Activated CD8-positive, alpha-beta memory T cell treated with anti-CD3 and anti-CD28 coated beads for 1 hour (primary cell): ENCODE measurements at places on chromosomes 5 and 9.

DNA sequence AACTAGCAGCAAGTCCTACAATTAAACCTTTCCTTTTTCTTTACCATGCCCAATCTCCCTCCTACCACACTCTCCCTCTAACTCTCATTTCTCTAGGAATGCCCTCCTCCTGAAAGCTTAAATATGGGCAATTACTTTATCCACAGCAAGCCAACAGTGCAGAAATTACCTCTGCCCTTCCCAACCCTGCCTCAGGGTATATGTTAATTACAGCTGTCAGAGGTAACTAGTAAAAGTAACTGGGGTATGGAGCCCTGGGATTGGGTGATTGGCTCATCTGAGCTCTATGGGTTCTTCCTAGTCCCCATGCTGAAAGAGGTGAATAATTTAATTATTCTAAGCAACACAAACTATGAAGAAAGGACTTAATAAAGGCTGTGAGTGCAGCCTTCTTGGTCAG, 478.9 kb upstream of the NMUR2 start:
- no peak for DNase-seq

- DNase-seq: no peak
These were observed 10.4 kb downstream of the LRRC8A start for GRCh38 chr9:128892221-128892921.

DNA sequence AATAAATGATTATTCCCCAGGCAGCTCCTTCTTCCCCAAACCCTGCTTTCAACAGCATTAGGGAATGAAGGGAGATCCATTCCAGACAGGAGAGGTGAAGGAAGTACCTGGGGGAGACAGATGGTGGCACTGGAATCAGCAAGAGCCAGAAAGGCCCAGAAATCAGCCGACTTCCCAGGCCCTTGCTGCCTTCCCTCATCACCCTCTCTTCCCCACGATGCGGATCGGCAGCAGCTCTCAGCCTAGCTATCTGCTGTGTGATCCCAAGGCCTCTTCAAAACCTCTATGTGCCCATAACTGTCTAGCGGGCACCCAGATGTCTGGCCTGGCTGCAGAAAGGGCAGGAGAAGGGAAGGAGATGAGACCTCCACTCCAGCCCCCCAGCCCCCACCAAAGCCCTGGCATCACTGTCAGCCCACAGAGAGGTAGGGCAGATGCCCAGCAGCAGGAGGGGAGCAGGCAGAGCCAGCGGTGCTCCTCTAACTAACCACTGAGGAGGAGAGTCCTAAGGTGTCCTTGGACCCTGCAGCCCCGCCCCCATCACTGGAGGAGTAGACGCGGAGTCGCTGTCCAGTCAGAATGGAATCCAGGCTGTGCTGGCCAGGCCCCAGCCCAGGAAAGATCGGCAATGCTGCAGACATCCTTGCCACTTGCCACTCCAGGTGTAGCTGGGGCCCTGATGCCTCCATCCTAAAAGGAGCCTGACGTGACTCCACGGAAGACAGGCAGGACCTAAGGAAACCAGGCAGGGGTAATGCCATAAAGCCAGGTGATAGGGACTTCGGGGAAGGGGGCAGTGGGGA, 12.7 kb downstream of the CNTFR start:
- DNase-seq: no peak

GRCh38 chr9:34519321-34520020, 3.3 kb downstream of the ENHO start:
- no peak for DNase-seq

- no peak for DNase-seq
These were observed 9.2 kb downstream of the CDC26 start for GRCh38 chr9:113266174-113266573.

- DNase-seq: no peak
These were observed 19.8 kb downstream of the LECT2 start for GRCh38 chr5:135934939-135935338.

GRCh38 chr9:111366978-111367377, 37.0 kb upstream of the OR2K2 start:
- DNase-seq: no peak

GRCh38 chr5:154374264-154374663, 71.5 kb upstream of the SAP30L start:
- DNase-seq: no peak

DNA sequence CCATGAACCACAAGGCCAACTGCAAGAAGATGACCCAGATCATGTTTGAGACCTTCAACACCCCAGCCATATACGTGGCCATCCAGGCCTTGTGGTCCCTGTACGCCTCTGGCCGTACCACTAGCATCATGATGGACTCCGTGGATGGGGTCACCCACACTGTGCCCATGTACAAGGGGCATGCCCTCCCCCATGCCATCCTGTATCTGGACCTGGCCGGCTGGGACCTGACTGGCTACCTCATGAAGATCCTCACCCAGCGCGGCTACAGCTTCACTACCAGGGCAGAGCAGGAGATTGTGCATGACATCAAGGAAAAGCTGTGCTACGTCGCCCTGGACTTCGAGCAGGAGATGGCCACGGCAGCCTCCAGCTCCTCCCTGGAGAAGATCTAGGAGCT, 153.7 kb downstream of the CAVIN4 start:
- no peak for DNase-seq

DNA sequence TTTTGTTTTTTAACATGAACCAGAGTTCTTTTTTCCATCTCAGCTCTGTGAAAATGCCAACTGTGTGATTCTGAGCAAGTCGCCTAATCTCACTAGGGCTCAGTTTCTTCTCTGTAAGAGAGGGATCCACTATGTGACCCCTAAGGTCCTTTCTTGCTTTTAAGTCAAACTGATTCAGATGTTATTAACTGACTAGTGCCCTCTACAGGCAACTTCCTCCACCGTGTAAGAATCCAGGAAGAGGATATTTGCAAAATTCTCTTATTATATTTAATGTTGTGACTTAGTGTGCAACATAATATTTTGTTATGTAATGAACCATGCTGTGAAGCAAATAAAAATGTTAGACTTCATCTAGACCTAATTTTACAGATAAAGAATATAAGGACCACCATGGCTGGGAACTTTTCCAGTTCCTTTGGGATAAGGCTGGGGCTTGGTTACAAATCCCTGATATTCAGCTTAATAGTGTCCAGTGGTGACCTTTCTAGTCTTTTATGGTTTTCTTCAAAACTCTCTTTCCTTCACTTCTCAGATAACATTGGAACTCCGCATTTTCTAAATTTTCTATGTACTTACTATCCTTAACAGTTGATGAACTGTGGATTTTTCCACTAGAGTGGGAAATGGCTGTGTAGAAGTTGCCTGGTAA, 244.7 kb downstream of the PIK3R1 start:
- DNase-seq: no peak

DNA sequence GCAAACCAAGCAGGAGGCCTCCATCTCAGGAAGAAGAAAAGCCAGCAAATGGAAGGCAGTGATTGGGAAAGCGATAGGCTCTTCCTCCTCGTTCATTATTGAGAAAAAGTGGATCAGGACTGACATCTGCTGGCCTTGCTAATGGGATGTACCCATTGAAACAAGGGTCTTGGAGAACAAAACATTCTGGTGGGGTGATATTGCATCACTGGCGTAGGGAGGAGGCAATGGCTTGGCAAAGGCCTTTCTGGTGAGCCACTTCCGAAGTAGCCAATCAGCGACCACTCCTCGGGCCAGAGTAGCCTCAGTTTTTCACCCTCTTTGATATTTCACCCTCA, 86.7 kb upstream of the NFIB start:
- DNase-seq: no peak

- no peak for DNase-seq
These were observed 92.6 kb downstream of the STK32A start for GRCh38 chr5:147327421-147327820.

DNA sequence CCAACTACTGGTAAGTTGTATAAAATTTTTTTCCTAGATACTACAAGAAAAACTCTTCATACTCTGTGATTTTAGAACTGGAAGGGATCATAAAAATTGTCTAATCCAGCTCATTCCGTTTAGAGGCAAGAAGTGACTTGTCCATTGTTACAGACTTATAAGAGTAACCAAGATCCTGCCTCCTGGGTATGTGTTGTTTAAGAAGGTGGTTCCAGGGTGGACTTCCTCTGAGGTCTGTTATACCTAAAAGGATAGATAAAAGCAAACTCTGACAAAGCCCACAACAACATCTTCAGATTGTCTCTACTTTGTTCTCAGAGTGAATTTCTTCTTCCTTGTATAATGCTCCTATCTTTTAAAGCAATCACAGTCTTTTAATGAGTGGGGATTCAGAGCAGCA, 24.2 kb downstream of the TGFBR1 start:
- no peak for DNase-seq

GRCh38 chr9:114025760-114026159, 52.3 kb downstream of the AMBP start:
- no peak for DNase-seq

- no peak for DNase-seq
These were observed 15.5 kb upstream of the ERMP1 start for GRCh38 chr9:5848372-5848882.

GRCh38 chr9:7338586-7339281, 460.8 kb downstream of the DMAC1 start:
- DNase-seq: no peak

DNA sequence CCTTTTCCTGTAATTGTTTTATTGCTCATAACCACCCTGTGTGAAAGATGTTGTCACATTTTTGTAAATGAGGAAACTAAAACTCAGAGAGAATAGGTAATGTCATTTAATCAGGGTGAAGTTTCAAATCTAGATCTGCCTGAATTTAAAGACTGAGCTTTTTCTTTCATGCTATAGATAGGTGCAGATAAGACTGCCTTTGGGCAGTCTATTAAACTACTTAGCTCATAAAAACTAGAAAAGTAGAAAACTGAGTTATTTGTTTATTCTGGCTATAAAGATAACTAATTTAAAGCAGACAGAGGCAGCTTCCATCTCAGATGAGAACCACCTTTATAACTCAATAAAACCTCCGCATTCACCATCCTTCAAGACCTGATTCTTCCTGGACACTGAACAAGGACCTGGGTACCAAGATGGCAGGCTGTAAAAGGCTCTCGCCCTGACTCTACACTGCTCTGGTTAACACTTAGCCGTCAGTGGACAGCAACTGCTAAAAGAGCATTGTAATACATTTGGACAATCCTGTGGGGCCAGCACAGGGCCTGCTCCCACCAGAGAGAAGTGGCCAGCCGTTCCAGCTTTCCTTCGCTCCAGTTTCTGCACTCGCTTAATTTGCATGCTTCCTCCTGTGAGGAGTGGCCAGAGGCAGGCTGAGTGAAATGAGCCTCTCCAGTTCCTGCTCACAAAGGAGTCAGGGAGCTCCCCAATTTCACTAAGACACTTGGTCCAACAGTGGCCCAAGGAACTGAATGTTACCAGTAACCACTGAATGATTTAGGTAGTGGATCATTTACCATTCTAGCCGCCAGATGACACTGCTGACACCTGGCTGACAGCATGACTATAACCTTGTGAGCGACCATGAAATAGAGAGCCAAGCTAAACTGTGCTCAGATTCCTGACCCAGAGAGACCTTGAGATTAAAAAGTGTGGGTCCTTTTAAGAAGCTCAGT, 566.4 kb downstream of the EFNA5 start:
- DNase-seq: no peak

DNA sequence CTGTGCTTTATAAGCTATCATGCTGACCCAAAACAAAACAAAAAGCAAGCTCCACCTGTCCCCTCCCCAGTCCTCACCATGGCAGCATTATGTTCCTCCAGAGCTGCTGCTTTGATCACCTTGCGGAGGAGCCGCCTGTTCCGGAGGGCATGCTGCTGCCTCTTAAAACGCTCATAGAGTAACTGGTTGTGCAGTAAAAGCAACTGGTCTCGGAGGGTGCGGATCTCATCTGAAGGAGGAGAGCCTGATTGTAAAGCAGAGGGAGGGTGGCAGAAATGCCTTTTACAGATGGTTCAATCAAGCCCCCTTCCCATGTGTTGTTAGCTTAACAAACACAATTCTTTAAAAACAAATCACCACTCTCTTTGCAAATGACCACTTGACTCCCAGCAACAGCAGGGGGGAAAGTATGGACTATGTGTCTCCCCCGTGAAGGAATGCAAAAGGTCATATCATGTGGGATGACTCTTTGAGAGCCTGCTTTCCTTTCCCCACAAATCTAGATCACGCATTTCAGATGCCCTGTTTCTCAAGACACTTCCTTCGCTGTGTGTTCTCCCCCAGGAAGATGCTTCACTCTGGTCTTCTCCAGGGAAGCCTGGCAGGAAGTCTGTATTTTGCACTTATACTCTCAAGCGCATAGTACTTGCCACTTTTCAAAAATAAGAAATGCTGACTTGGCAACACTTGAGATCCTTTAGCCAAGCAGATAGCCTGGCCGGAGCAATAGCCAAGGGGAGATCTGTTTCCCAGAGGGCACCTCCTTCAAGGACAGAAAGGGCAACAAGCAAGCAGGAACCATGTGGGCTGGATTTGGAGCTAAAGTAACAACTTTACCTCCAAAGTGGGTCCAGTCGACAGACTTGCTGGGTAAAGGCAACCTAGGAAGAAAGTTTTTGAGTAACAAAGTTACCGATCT, 25.1 kb downstream of the SPACA9 start:
- no peak for DNase-seq

GRCh38 chr5:7000310-7000709, 287.1 kb downstream of the TENT4A start:
- DNase-seq: no peak

DNA sequence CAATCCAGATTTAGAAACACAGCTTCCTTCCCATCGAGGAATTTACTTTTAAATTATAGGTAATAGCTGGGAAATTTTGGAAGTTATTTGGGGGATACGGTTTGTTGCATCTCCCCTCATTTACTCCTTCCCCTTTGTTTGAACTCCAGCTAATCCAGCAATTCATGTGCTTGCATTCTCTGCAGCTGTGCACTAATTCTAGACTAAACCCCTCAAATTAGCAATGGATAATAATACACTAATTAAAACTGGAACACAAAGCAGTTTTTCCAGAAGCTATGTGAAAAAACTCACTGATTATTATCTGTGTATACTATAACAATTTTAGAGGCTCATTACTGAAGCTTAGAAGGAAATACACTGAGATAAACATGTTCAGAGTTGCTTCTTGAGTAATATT, 751.2 kb upstream of the ZNF608 start:
- no peak for DNase-seq

DNA sequence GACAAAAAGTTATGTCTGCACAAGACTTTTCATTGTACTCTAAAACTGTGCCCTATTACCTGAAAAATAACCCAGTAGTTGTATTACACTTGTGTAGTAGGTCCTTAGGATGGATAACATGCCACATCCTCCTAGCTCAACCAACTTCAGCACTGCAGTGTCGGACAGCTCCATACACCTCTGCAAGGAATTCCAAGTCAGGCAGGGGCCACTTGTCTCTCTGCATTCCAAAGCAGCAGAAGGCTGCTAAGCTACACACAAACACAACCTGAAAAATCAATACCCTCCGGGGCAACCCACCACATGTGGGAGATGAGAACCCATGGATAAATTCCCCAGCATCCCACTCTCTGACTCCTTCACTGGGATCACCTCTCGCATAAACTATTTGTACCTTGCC, 50.2 kb downstream of the MED10 start:
- no peak for DNase-seq

- DNase-seq: no peak
These were observed 22.3 kb downstream of the LPCAT1 start for GRCh38 chr5:1501372-1502045.

GRCh38 chr5:14112998-14113652, 30.0 kb upstream of the TRIO start:
- no peak for DNase-seq

- DNase-seq: no peak
These were observed 3.3 kb upstream of the CDC20B start for GRCh38 chr5:55176176-55176818.

GRCh38 chr9:134712926-134713325, 71.3 kb downstream of the COL5A1 start:
- no peak for DNase-seq

GRCh38 chr5:105907016-105907415, 1763.7 kb downstream of the EFNA5 start:
- DNase-seq: no peak

- no peak for DNase-seq
These were observed 111.8 kb upstream of the SEMA6A start for GRCh38 chr5:116686438-116686837.
